ENCODE measurements at places on chromosomes 11 and 22.

- no peak for DNase-seq
Observed at GRCh38 chr22:23695141-23695540, 4.3 kb downstream of the RGL4 start.

GRCh38 chr22:45823336-45823735 lies 151.7 kb downstream of the ATXN10 start:
- no peak for DNase-seq

DNA sequence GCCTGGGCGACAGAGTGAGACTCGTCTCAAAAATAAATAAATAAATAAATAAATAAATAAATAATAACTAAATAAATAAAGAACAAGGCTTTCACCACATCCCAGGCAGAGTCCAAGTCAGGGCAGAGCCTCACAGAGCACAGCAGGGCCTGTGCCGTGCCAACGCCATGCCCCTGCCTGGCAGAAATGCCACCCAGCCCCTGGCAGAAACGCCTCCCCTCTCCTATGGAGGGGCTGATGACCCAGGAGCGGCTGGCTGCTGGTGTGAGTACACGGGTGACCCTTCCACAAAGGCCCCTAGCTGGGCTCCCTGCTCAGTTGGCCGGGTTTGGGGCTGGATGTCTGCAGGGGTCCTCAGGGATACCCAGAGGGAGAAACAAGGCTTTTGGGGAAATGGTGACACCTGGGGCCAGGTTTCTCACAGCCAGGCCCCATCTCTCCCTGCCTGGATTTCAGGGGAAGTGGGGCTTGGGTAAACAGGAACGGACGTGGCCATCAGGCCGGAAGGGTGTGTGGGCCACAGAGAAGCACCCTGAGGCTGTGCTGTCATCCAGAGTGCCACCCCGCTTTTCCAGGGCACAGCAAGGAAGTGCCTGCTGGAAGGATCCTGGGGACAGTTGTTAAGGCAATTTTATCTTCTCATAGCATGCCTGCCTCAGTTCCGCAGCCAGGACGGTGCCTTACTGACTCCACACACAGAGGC lies 5.1 kb downstream of the BID start:
- no peak for DNase-seq

DNA sequence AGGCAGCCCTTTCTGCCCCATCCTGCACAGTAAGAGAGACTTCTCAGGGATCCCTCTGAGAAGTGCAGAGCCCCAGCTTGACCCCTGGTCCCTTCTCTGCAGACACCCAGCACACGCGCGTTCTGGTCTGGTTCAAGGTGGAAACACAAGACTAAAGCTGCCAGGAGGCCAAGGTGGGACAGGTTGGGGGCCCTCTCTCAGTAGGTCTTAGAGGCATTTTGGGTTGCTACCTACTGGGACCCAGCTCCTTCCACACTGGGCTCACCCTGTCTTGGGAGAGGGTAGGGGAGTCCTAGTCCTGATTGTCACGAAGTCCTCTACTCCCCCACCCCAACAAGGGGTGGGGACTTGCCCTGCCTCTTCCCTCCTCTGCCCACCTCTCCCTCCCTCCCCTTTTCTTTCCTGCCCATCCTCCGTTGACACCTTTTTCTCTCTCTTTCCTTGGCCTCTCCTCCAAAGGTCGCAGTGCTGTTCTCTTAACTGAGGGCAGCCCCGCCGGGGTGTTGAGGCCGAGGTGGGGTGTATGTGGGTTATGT lies 763 bp upstream of the SOX10 start:
- no peak for DNase-seq

DNA sequence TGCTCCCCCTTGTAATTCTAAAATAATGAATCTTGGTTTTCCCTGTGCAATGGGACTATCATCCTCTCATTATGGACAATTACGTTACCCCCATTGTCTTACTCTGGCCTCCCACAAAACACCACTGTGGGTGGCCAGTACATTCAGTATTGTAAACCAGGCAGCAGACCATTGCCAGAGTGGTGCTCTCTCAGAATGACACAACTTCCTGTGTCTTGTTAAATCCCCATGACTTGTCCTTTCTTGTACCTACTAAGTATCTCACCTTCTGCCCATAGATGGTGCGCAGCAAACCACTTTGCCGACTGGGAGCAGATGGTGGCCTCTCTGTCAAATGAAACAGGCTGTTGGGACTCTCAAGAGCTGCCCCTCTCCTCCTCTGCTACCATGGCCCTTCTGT lies 287.1 kb upstream of the RAG2 start:
- no peak for DNase-seq

- DNase-seq, result no peak
Observed at GRCh38 chr22:33600595-33600994, 319.7 kb downstream of the LARGE1 start.

- DNase-seq, result no peak
Observed at GRCh38 chr11:131354251-131354701, 16.1 kb upstream of the NTM start.

DNA sequence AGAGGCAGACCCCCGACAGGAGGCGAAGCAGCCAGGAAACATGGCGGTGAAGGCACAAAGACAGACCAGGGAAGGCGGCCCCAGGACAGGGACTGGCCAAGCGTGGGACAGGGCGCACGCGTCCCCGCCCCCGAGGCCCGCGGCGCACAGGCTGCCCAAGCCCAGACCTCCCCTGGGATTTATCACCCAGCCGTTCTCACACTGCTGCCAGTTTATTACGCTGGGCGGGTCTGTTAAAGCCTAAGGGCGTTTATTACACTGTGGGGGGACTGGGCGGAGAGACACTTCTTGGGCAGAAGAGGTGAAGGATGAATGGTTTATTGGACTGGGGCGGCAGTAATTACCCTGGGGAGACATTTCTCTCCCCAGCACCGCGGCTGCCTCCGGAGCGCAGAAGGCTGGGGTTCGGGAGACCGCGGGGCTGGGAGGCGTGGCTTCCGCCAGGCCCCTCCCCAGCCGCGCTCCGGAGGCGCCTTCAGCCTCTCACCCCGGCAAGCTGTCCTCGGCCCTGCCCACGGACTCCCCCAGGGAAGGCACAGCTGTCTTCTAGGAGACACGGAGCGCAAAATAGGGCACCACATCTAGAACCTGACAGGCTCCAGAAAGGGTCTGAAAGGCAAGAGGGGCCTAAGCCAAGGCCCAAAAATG lies 47.1 kb downstream of the SLC22A12 start:
- no peak for DNase-seq

GRCh38 chr11:119322360-119322739 lies 5.4 kb upstream of the MCAM start:
- no peak for DNase-seq

GRCh38 chr11:9664276-9665171 lies 647 bp downstream of the SWAP70 start:
- peak; percentile 44 for DNase-seq

GRCh38 chr22:20436768-20437612 lies 635 bp downstream of the SCARF2 start:
- DNase-seq, result peak; percentile 50

DNA sequence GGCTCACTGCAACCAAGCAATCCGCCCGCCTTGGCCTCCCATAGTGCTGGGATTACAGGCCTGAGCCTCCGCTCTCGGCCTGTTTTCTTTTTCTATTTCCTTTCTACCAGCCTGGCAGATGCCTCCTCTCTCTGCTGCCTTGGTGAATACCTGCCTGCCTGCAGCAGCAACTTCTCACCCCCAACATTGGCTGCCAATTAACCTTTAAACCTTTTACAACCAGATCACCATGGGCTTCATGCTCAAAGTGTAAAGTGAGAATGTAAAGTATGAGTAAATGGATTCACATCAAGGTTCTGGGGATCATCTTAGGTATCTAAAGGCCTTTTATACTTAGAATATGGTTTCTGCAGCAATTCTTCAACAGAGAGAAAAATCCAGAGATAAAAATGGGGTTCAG lies 13.0 kb upstream of the FCHSD2 start:
- DNase-seq, result no peak

DNA sequence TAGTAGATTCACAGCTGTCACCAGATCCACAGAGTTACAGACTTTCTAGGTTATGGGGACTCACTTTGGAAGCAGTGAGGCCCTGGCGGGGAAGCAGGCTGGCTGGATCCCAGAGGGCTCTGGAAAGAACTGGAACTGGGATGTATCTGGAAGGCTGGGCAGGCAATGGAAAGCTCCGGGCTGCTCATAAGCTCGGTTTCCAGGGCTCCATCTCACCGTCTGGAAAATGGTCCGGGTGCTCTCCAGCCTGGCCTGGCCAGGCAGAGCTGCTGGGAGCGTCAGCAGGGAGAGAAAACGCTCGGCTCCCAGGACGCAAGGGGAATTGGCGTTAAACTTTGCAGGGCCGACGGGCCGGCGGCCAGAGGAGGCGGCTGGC lies 335 bp upstream of the SEZ6L start:
- DNase-seq, result no peak

- DNase-seq, result no peak
Observed at GRCh38 chr22:40212121-40212520, 34.4 kb downstream of the TNRC6B start.

GRCh38 chr11:117716521-117717440 lies 80.2 kb downstream of the DSCAML1 start:
- DNase-seq, result no peak

DNA sequence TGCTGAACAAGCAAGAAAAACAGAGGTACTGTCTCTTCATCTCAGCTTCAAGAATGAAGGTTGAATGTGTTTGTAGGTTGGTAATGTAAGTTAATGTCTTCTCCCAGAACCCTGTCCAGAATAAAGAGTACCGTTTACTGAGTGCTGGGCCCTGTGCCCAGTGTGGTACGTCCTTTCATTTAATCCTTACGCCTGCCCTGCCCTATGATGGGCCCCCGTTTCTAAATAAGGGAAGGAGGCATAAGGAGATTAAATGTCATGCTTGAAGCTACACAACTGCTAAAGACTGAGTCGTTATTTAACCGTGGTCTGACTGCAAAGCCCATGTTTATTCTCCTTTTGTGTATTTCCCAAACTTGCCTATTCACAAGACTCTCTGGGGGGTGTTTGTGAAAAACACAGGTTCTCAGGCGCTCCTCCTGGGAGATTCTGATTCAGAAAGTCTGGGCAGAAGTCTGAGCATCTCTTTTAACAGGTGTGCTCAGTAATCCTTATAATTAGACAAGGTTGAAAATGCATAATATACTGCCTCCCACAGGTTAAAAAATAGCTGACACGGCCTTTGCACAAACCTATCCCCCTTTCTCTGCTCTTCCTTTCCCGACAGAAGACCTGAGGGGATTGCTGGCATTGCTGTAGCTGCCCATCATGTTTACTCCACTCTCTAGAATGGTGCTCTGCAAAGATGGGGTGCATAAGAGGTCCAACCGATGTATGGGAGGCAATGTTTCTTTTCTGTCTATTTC lies 56.3 kb upstream of the ZBTB44 start:
- no peak for DNase-seq

- no peak for DNase-seq
Observed at GRCh38 chr11:93084727-93085505, 112.9 kb downstream of the SLC36A4 start.

DNA sequence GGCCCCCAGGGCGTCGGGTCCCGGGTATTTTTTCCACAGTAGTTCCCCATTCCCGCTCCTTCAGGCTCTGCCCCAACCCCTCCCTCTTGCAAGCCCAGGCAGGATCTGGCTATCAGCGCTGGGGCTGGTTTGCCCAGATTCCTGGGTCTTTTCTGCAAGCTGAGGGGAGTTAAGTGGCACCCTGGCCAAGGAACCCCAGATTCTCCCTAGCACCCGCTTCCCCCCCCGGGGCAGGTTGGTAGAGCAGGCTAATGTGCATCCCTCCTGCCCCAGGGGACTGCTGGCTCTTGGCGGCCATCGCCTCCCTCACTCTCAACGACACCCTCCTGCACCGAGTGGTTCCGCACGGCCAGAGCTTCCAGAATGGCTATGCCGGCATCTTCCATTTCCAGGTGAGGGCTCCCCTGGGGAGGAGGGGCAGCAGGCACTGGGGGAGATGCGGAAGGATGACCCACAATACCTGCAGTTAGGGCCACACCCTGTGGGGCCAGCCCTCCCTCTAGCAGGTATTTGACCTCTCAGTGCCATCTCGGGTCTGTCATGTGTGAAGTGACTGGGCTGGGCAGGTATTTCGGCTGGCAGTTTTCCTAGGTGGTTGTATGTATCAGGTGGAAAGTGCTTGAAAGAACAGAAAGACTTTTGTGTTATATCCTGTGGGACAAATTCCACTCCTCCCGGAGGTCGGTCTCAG lies 1.6 kb downstream of the CAPN1 start:
- no peak for DNase-seq

GRCh38 chr22:37188901-37189466 lies 937 bp upstream of the C1QTNF6 start:
- no peak for DNase-seq

GRCh38 chr11:27089746-27090145 lies 49.1 kb downstream of the BBOX1 start:
- no peak for DNase-seq

DNA sequence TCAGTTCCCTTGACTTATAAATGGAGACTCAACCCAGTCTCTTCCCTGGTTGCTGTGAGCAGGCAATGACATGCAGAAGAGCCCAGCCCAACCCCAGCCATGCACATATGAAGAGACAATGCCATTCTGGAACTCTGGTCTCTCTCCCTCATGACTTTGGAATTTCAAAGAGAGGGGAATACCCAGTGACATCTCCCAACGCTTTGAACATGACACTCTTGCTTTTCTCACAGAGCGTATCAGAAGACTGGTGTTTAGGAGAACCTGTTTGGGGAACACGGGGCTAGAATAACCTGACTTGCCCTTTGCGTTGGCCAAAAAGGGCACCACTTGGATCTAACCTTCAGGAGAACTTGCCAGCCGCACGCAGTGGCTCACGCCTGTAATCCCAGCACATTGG lies 12.9 kb downstream of the RANGAP1 start:
- DNase-seq, result no peak

GRCh38 chr22:46792841-46793261 lies 30.4 kb downstream of the TBC1D22A start:
- no peak for DNase-seq

GRCh38 chr11:130183878-130184610 lies 24.5 kb downstream of the ST14 start:
- DNase-seq, result no peak

- no peak for DNase-seq
Observed at GRCh38 chr22:46163557-46163888, 13.2 kb downstream of the PPARA start.

- DNase-seq, result no peak
Observed at GRCh38 chr11:62677156-62677555, 1.7 kb downstream of the UBXN1 start.

- no peak for DNase-seq
Observed at GRCh38 chr11:112178936-112179335, 3.6 kb downstream of the BCO2 start.

Data from memory B cell (primary cell).